ENCODE measurements at places on chromosomes 7 and 10. TPM values are rescaled to one million over a fixed set of nuclear protein-coding genes. Genes with fewer than 3 reads are reported as not detected.

GRCh38 chr10:122116331-122116730 lies 127.4 kb downstream of the TACC2 start:
- no peak overlapping the region for H3K27ac ChIP-seq
- H3K27me3 ChIP-seq: peaks cover 37% of the 10 kb centered on the region
- H3K36me3 ChIP-seq: no peaks in the 10 kb centered on the region
- DNase-seq: no peak
- no peak overlapping the region for H3K4me3 ChIP-seq

The IFIT2 gene
- total RNA-seq: 14.8 TPM

DNA sequence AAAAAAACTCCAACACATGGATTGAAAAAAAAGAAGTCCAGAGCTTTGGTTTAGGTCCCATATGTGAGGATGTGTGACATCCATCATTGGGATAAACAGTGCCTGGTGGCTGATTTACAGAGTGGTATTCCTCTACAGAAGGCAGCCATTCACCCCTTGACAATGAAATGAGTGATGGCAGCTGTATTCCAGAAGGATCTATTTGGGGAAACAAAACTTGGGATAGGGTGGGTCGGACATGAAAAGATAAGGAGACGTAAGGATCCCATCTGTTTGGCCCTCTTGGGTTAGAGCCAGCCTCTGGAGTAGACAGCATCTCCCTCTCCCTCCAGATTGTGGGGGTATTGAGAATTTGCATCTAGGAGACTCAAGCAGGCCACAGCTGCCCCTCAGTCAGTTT lies 15.2 kb upstream of the CREB5 start:
- peaks cover 10% of the 10 kb centered on the region for H3K27me3 ChIP-seq
- H3K36me3 ChIP-seq: no peaks in the 10 kb centered on the region
- DNase-seq: no peak
- H3K4me3 ChIP-seq: no peak overlapping the region
- H3K27ac ChIP-seq: no peak overlapping the region

DNA sequence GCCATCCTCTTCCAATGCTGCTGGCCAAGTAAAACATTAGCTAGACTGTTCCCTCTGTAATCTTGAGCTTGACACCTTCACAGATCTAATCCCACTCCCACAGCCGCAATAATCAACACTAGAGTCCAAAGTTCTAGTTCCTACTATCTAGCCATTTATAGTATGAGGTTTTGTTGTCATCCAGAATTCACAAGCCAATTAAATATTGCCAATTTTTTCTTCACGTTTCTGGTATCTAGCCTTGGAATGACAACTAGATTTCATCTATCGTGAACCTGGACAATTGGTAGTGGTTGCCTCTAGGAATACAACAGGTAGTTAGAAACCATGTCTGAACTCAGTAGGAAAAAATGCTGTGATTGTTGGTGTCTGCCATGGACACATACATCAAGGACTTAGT lies 10.4 kb downstream of the WASL start:
- no peak overlapping the region for H3K4me3 ChIP-seq
- no peaks in the 10 kb centered on the region for H3K27me3 ChIP-seq
- H3K27ac ChIP-seq: no peak overlapping the region
- peaks cover 27% of the 10 kb centered on the region for H3K4me1 ChIP-seq

- no peaks in the 10 kb centered on the region for H3K36me3 ChIP-seq
- H3K4me1 ChIP-seq: peaks cover 14% of the 10 kb centered on the region
- no peak for DNase-seq
- no peaks in the 10 kb centered on the region for H3K27me3 ChIP-seq
These were observed 360.1 kb downstream of the TNS3 start for GRCh38 chr7:47221826-47222225.

- H3K36me3 ChIP-seq: no peaks in the 10 kb centered on the region
- H3K4me1 ChIP-seq: peaks cover 6% of the 10 kb centered on the region
- H3K27ac ChIP-seq: no peak overlapping the region
- peaks cover 1% of the 10 kb centered on the region for H3K27me3 ChIP-seq
These were observed 350.8 kb upstream of the NFE2L3 start for GRCh38 chr7:25801214-25801613.

The SFRP4 gene
- not detected for total RNA-seq

- DNase-seq: no peak
- H3K27me3 ChIP-seq: no peaks in the 10 kb centered on the region
- H3K27ac ChIP-seq: no peak overlapping the region
- no peaks in the 10 kb centered on the region for H3K36me3 ChIP-seq
These were observed 344.8 kb upstream of the FZD8 start for GRCh38 chr10:35986756-35987502.

- H3K27me3 ChIP-seq: peaks cover 13% of the 10 kb centered on the region
- H3K4me3 ChIP-seq: no peak overlapping the region
- no peaks in the 10 kb centered on the region for H3K36me3 ChIP-seq
- no peak for DNase-seq
These were observed 93.2 kb downstream of the ZRANB1 start for GRCh38 chr10:125035136-125035535.

DNA sequence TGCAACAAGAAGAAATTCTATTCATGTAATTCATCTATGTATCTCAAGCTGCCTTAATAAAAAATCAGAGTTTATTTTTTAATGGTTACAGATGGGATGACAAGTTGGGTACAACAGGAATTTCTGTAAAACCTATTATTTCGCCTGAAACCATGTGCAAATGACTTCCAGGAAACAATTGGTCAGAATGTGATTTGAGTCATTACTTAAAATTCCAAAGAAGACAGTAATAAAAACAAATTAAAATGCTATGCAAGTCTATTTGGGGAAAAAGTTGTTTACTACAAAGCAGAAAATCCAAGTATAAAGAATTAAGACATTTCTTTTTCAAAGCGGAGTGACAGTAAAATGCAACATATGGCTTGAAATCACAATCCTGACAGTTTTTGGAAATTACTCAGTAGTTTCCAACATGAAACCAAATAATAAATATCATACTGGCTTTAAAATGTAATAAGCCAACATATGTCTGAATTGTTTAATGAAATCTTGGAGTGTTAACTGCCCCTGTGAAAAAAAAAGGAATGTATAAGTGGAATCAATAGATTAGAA lies 41.5 kb upstream of the SEMA3C start:
- H3K27me3 ChIP-seq: no peaks in the 10 kb centered on the region
- no peaks in the 10 kb centered on the region for H3K4me1 ChIP-seq
- no peaks in the 10 kb centered on the region for H3K36me3 ChIP-seq

The DEPP1 gene
- total RNA-seq: 1.2 TPM

- no peak for DNase-seq
- no peak overlapping the region for H3K27ac ChIP-seq
- no peaks in the 10 kb centered on the region for H3K36me3 ChIP-seq
- H3K4me1 ChIP-seq: no peaks in the 10 kb centered on the region
These were observed 360.7 kb upstream of the AUTS2 start for GRCh38 chr7:69237541-69237940.

The GTPBP4 gene
- 59.6 TPM for total RNA-seq

DNA sequence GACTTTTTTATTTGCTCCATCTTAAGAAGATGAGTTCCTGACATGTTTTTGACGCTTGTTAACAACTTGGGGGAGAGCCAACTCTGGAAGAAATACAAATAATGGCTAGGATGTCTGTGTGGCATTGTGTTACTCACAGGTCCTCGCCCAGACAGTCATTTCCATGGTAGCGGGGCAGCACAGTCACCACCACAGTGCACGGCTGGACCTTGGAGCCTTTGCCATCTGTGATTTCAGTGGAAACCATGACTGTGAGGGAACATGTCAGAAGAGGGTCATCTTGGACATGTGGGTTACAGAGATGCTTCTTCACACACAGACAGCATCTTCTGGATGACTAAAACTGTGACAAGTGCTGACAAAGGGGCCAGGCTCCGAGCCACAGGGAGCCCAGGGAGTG lies 74.5 kb downstream of the PKD1L1 start:
- peaks cover 12% of the 10 kb centered on the region for H3K4me1 ChIP-seq
- no peak for DNase-seq
- H3K27me3 ChIP-seq: peaks cover 5% of the 10 kb centered on the region
- no peak overlapping the region for H3K4me3 ChIP-seq
- no peaks in the 10 kb centered on the region for H3K36me3 ChIP-seq
- no peak overlapping the region for H3K27ac ChIP-seq

DNA sequence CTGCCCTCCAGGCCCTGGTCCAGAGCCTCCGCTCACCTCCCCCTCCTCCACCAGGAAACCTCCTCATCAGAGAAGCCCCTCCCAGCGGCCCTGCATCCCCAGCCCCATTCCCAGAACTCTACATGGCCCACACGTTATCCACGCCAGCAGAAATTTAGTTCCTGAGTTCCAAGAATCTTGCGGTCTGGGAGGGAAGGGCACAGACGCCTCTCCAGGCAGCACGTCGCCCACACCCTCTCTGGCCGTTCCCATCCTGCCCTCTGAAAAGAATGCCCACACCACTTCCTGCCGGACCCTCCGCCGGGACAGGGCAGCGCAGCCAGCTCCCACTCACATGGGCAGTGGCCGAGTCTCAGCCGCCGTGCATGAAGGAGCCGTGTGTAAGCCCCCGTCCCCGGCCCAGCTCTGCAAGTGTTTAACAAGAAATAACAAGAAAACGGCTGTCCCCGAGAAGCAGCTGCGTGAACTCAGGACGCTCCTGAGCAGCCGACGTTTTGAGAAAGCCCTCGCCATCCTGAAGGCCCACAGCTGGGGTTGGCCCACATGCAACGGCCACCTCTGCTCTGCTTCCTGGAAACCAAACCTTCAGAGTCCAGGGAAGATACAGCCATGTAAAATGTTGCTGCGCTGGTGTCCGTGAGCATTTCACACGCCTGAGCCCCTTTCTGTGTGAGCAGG lies 17.4 kb downstream of the ADGRA1 start:
- H3K27me3 ChIP-seq: peaks cover 6% of the 10 kb centered on the region
- no peak overlapping the region for H3K27ac ChIP-seq
- no peak for DNase-seq
- no peaks in the 10 kb centered on the region for H3K36me3 ChIP-seq
- H3K4me1 ChIP-seq: no peaks in the 10 kb centered on the region

- H3K4me1 ChIP-seq: no peaks in the 10 kb centered on the region
- no peaks in the 10 kb centered on the region for H3K27me3 ChIP-seq
- DNase-seq: no peak
- no peaks in the 10 kb centered on the region for H3K36me3 ChIP-seq
- H3K27ac ChIP-seq: no peak overlapping the region
- H3K4me3 ChIP-seq: no peak overlapping the region
These were observed 309.6 kb downstream of the AGMO start for GRCh38 chr7:15252181-15252580.

DNA sequence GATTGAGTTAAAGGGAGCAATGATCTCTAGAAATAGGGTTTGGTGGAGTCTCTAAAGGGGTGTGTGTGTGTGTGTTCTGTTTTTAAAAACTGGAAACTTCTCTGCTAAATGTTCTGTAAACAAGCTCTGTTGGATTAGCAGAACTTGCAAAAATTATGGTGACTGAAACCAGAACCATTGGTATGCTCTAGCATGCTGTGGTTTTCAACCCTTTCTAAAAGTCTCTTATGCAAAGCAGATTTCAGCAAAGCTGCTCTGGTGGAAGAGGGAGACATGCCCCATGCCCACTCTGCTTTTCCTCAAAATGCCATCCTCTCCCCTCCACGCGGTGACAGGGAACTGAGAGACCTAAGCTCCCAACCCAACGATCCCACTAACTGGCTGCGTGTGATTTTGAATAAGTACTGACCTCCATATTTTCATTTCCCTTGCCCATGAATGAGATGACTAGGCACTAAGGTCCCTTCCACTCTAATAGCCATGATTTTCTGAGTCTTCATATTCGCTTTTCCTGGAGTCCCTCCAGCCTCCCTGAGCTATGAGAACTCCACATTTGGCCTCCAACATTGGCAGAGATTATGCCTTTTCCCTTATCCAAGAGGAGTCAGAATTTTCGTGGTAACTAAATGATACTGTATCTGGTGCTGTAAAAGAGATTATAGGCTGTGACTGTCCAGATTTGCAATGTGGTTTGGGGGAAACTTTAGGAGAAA lies 117.3 kb upstream of the PALS2 start:
- H3K4me3 ChIP-seq: no peak overlapping the region
- no peak for DNase-seq
- no peaks in the 10 kb centered on the region for H3K36me3 ChIP-seq
- peaks cover 2% of the 10 kb centered on the region for H3K27me3 ChIP-seq
- peaks cover 5% of the 10 kb centered on the region for H3K4me1 ChIP-seq
- no peak overlapping the region for H3K27ac ChIP-seq

DNA sequence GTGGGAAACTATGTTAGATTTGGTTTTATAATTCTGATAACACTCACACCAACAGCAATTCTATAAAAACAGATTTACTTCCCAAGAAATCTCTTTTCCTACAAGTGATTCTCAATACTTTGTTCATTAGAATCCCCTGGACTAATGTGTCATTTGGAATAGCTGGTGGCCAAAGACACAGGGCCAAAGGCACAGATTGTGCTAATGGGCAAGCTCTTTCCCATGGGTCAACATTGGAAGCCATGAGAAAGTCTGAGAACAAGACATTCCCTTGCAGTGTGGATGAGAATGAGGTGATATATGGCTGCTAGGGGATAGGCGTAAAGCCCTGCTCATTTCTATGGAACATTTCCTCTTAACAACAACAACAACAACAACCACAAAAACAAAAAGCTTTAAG lies 153.8 kb downstream of the AMPH start:
- H3K36me3 ChIP-seq: no peaks in the 10 kb centered on the region
- no peak overlapping the region for H3K27ac ChIP-seq
- H3K4me1 ChIP-seq: no peaks in the 10 kb centered on the region
- no peak for DNase-seq
- H3K4me3 ChIP-seq: no peak overlapping the region

The PDZD7 gene
- total RNA-seq: 1.9 TPM

GRCh38 chr10:78407966-78408365 lies 374.3 kb downstream of the RPS24 start:
- no peak overlapping the region for H3K4me3 ChIP-seq
- DNase-seq: no peak
- peaks cover 12% of the 10 kb centered on the region for H3K27me3 ChIP-seq
- peaks cover 5% of the 10 kb centered on the region for H3K4me1 ChIP-seq

The OPN1SW gene
- not detected for total RNA-seq

DNA sequence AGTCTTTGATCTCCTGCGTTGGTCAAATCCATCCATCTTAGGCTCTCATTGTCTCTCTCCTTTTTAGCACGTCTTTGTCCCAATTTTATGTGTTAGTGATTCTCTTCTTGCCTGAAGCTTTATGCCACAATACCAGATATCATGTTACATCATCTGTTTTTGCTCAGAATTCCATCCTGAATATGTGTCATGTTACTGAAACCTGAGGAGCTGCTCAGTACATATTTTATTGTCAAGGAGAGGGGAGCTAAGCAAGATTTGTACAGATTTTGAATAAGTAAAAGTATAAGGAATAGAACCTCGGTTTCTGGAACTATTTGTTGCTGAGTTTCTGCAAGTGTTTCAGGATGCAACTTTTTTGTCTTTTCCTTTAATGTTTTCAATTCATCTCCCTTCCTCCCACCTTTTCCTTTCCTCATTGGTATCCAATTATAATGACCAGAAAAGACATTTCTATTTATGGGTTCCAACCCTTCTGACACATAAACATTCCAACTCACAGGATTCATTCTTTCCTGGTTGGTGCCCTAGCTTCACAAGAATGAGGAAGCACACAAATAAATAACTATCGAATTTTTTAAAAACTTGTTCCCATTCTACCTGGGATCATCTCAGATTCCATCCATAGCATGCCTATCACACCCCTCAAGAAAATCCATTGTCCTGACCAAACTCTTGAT lies 291.8 kb downstream of the CRPPA start:
- no peaks in the 10 kb centered on the region for H3K27me3 ChIP-seq
- no peak for DNase-seq
- H3K4me1 ChIP-seq: no peaks in the 10 kb centered on the region
- H3K27ac ChIP-seq: no peak overlapping the region
- H3K36me3 ChIP-seq: no peaks in the 10 kb centered on the region
- no peak overlapping the region for H3K4me3 ChIP-seq

All from activated CD4-positive, alpha-beta memory T cell treated with anti-CD3 and anti-CD28 coated beads, Interleukin-2, amount 10 ng/mL, durations not matched to agents 7 days and 5 days (primary cell).